ENCODE measurements at places on chromosomes 5 and 9.

DNA sequence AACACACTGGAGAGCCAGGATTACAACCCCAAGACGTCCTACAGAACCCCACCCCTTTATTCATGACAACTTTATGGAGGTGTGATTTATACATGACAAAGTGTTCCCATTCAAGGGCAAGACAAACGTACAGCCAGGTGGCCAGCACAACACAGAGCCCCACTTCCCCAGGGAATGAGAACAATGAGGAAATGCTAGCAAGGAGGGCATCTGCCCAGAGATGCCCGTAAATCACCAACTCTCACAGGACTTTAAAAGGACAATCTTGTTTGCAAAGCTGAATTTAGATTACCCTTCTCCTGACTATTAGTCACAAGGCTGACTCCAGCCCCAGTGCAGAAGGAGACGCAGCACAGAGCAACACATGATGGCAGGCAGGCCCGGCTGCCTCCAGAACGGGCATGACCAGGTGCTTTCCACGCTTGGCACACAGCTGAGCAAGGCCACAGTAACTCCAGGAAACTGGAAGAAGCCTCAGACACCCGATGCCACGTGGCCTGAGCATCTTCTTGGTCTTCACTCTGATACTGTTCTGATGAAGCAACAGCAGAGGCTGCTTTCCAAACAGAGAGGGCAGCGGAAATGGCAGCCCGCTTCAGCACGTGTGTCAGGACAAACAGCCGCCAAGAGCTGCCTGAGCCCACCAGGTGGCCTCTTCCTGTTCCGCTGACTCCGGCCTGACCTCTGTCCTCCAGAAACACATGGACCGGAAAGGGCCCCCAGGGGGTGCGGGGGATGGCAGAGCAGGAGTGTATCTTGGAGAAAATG is 51.4 kb downstream of the ROR2 start:
- DNase-seq: no peak

DNA sequence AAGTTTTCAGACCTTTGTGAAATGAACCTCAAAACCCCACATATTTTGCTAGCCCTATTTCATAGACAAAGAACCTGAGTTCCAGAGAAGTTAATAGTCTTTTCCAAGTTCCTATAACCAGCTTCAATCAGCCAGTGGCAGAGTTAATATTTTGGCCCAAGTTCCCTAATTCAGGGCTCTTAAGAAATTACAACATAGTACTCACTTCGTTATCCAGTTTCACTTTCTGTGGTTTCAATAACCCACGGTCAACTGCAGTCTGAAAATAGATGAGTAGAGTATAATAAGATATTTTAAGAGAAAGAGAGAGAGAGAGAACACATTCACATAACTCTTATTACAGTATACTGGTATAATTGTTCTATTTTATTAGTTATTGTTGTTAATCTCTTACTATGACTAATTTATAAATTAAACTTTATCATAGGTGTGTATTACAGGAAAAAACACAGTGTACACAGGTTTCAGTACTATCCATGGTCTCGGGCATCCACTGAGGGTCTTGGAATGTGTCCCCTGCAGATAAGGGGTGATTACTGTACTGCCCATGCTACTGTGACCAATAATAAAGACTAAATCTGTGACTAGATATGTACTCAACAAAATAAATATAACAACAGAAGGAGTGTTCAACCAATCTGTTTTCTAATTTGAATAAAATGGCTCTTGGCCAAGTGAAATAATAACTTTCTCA is 9.3 kb upstream of the MYOT start:
- no peak for DNase-seq

GRCh38 chr9:95067897-95068296 is 249.6 kb downstream of the FANCC start:
- DNase-seq: no peak

DNA sequence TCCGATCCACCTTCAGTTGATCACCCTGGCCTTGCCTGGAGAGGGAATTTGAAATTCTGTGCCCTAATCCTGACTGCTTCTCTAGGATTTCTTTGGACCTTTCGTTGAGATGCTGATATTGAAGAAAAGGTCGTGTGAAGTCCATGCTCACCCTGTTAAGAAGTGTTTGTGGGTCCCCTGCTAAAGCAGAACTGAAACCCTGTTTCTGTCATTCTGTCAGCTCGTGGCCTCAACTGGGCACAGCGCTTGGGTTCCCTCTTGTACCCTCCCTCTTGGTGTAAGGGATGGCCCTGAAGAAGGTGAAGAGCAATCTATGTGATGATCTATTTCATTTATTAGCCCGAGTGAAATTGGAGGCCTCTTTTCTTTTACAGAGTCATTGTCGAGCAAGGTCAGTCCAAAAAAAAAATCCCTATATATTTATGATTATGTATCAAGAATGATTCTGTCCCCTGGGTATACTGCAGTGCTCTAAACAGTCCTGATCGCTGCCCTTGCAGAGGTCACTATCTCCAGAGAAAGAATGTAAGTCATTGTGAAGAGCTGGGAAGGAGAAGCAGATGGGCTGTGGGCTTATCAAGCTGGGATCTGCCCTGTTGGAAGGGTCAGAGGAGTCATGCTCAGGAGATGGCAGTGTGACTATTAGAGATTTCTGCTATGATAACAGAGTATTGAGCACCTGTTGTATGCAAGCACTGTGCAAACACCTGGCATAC is 56.1 kb downstream of the WWC1 start:
- no peak for DNase-seq

- DNase-seq: no peak
These were observed 509.8 kb downstream of the EBF1 start for GRCh38 chr5:158589939-158590338.

DNA sequence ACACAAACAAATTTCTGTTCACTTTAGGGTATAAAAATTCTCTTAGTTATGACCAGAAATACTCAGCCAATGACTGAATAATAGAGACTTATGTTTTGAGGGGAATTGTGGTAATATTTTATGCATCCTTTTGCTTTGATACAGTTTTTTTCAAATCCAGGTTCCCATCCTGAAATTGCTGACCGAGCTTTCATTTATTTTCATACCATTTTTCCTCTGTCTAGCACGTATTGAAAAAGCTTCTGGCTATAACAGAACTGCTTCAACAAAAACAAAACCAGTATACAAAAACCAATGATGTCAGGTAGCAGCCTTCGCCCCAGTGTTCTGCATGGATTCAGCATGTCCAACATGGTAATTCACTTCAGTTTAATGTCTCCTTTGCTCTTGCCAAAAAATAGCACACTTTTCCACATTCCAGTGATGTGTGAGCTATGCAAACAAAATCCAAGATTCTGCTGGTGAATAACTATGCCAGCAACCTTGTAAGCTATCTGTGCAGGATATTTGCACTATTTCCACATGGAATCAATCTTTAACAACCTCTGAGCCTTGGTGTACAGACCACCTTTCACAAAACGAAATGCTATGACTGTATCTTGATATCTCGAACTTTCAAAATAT is 22.0 kb downstream of the CCNH start:
- no peak for DNase-seq

DNA sequence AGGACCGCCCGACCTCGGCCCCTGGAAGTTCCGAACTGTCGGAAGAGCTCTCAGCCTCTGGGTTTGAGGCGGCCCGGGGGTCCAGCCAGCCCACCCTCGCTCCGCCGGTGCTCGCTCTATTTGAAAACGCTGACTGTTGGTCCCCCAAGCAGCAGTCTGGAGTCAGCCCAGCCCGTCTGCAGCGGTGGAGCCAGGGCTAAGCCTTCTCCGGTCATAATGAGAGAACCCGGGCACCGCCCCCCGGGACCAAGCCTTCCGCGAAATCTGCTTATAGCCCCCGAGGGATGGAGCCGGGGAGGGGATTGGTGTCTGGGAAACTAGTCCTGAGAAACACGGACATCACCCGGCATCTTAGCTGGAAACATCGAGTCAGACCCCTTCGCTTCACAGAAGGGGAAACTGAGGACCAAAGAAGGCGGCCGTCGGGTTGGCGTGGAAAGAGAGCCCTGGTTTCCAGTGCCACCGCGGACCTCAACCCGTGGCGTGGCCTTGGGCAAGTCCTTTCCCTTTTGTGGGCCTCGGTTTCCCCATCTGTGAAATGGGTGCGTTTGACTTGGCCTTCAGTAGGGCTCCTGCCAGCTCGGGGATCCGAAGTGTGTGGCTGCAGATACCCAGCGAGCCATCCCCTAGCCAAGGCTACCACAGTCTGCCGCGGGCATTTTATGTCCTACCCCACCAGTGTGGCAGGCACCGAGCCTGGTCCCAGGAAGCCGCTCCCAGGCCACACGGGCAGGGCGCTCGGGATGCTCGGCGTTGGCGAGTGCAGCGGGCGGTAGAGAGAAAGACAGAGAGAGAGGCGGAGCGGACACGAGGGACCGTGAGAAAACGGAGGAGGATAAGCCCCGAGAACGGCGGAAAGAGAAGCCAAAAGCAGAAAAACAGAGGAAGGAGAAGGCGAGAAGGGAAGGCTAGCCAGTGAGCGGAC is 857 bp downstream of the ADAM19 start:
- DNase-seq: no peak

DNA sequence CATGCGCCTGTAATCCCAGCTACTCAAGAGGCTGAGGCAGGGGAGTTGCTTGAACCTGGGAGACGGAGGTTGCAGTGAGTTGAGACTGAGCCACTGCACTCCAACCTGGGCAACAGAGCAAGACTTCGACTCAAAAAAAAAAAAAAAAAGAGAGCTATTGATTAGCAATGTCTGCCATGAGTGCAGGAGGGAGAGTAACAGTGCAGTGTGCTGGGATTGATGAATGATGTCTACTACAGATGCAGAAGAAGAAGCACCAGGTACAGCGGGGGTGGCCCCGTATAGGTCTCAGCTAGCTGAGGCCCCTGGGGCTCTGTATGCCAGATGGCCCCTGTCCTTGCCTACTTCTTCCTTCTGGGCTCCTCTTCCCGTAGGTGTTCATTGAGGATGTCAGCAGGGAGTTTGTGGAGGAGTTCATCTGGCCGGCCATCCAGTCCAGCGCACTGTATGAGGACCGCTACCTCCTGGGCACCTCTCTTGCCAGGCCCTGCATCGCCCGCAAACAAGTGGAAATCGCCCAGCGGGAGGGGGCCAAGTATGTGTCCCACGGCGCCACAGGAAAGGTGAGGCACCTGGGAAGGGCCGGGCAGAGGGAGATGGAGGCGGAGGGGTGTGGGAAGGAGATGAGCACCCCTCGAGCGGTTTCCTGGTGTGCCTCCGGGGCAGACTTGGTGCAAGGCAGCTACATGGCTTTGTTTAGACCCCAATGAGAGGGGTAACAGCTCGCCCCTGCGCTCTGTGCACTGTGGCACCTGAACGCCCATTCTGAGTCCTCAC is 13.5 kb downstream of the ASS1 start:
- DNase-seq: no peak

- DNase-seq: no peak
These were observed 116.9 kb downstream of the HACD4 start for GRCh38 chr9:20914556-20914955.

DNA sequence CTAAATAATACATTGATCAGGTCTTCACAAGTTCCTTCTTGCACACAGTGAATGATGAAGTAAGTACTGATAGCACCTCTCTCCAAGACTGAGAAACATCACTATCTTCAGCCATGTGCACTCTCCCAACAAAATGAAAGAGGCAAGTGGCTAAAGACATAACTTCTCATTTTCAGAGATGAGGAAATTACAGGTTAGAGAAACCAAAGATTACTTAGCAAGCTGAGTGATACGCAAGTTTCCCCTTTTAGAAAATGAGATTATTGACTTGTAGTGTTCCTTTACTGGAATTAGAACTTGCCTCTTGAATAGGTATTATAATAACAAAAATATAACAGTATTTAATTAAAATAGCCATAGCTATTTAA is 21.6 kb downstream of the CEMIP2 start:
- no peak for DNase-seq

DNA sequence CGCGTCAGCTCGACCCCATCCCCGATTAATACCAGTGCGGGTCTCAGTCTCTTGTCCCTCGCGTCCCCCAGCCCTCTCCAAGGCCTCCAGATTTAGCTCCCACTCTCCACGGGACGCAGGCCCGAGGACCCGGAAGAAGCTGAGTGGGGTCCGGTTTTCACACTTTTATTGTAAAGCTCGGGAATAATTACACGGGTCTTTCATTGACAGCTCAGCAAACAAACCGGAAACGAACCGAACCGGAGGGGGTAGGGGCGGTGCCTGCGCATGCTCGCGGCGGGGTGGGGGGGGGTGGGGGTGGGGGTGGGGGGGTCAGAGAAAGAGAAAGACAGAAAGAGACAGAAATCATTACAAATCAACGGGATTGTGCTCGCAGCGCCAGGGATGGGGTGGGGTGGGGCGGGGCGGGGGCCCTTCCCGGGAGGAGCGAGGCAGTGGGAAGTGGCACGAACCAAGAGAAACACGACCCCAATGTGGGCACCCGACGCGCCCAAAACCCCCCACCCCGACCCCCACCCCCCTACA is 27.9 kb downstream of the PCDH1 start:
- no peak for DNase-seq

DNA sequence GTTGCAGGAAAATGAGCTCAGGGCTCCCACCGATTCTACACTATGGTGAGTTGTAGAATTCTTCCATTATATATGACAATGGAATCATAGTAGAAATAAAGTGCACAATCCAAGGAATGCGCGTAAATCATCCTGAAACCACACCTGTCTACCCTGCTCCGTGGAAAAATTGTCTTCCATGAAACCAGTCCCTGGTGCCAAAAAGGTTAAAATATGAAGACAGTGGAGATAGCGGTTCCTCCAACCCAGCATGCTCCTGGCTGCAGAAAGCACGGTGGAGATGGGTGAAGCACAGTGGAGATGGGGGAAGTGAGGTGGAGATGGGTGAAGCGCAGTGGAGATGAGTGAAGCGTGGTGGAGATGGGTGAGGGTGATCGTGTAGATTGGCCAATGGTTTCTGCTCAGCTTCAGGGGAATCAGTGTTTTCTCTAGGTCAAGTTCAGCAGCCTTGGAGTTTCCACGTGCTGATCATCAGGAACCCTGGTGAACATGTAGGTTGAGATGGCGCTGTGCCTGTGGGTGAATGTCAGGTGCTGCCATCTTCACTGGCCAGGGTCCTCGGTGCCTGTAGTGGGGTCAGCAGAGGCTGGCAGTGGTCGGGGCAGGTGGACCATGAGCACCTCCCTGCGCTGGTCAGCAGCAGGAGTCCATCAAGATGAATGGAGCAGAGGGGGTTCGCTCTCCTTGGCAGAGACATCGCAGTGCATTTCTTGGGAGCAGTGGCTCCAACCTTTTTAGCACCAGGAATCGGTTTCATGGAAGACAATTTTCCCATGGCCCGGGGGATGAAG is 20.3 kb downstream of the PAEP start:
- DNase-seq: no peak

GRCh38 chr5:131357739-131358561 is 94.1 kb downstream of the CDC42SE2 start:
- DNase-seq: no peak

GRCh38 chr5:39587675-39588074 is 162.9 kb upstream of the DAB2 start:
- DNase-seq: no peak

DNA sequence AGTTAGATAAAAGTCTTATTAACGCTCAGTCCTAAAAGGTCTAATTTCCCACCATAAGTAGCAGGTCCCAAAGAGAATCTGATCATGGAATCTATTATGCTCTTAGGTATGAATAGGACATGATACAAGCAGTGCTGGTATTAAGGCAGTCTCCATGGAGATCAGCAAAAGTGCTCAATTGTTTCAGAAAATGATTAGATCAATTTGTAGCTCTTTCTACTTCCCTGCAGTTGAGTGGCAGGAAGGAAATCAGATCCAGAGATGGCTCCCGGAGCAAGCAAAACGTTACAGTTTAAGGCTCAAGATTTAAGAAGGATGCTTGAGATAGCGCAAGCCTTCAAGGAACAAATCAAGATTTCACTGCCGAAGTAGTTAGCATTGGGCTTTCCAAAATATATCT is 205.7 kb downstream of the DRD1 start:
- DNase-seq: no peak

All from cerebellar nuclear complex (tissue), 1 donor.